Fibroblast of the aortic adventitia (primary cell): ENCODE measurements at places on chromosomes 4 and X. TPM values are rescaled to one million over a fixed set of nuclear protein-coding genes. Genes with fewer than 3 reads are reported as not detected.

DNA sequence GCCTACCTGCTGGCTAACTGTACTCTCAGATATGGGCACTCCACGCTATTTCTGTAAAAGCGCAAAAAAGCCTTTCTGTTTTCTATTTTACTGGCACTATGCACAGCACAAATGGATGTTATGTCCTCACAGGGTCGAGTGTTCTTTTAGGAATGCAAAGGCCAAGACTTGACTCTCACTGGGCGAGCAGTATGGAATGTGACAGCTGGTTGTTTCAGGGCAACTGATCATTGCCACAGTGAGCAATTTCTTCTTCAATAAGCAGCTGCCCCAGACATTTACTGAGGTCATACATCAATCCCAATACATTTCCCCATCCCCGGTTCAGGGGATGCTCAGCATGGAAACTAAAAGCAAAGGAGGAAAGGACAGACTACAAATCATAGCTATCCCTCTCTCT lies 58.2 kb downstream of the PDE5A start:
- peak; percentile 42 for DNase-seq

DNA sequence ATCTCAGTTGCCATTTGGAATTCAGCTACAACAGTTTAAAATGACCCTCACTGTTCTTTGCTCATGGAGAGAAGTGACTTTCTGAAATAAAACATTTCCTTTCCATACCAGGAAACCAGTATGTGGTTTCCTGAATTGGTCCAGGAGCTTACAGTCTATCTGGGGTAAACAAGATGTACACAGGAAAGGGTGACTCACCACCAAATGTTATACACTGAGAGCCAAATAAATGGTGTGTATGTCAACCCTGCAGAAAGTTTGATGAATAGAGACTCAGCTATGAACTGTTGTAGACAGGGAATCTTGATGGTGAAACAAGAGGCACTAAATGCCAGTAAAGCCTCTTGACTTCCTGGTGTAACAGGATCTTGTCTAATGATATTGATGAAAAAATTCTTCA lies 100.4 kb downstream of the HS6ST2 start:
- DNase-seq, result no peak

DNA sequence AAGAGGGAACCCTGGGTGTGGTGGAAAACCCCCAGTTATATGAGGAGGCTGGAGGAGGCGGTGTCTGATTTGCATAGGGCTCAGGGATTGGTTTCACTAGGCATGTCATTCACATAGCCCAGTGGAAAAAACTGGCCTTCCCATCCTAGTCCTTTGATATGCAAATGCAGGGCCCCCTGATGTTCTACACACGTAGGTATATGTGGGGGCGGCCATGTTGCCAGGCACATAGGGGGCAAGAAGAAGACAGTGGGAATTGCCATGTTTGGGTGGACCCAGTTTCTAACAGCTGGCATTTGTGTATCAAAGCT lies 34.0 kb upstream of the ENPP6 start:
- no peak for DNase-seq

DNA sequence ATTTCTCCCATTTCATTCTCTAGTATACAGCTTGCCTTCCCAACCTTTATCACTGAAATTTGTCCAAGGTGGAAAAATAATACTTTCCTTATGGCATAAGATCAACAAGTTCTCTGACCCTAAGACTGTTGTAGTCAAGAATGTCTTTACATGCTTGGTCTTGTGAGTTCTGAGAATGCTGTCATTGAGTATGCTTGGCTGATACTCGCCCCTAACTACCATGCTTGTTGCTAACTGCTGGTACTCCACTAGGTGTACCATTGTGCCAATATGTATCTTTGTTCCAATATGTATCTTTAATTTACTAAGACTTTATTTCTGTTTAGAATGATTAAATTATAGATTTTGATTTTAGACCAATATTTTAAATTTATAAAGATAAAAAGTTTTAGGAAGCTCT lies 796.4 kb downstream of the PCDH7 start:
- no peak for DNase-seq

DNA sequence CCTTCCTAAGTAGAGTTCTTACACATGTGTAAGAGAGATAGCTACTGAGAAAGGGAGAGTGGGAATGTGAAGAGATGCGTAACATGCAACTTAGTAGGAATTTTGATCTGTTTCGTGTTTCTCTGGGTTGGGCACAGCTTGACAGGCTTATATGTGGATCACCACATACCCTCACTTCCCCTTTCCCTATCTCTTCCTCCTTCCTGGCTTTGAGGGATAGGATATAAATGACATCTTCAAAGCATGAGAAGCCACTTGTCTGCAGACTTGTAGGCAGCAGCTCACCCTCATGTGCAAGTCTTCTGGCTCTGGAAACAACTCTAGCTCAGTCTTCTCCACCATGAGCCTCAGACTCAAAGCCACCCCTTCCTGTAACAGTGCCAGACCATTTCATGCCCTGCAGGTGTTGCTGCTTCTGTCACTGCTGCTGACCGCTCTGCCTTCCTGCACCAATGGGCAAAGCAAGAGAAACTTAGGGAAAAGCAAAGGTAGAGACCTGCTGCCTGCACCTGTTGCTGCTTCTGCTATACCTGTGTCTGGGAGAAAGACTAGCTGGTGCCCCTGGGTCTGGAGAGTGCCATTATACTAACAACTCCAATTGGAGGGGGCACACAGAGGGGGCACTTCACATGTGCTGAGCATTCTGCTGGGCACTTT lies 5.4 kb upstream of the PF4V1 start:
- DNase-seq, result no peak

- DNase-seq, result peak; percentile 18
Measured at GRCh38 chr4:156252358-156252921, 298.8 kb upstream of the CTSO start.

DNA sequence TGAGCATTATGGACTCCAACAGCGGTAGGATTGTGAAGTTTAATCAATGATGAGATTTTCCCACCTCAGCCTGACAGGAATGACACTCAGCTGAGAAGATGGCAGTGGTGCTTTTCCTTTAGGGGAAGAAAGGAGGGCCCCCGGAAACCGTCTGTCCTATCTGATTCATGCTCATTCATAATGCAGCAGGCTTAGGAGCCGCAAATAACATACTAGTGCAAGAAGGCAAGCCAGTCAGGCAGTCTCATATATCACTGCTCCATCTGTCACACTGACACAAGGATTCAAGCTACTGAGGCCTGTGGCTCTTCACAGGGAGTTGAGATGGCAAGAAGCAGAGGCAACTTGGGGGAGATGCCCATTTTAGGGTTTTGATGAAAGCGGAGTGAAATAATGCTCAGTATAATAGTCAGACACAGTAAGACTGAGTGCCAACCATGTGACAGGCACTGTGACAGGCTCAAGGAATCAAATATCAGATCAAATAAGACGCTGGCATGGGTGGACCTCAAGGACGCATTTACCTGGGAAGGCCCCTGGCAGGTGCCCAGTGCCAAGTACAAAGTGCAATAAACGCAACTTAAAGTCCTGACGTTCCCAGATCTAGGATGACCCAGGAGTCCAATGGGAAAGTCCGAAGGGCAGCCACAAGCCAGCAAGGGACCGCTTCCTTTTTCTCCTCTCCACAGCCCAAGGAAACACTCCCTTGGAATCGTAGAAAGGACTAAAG lies 63.4 kb downstream of the FHDC1 start:
- DNase-seq, result no peak

GRCh38 chrX:134803551-134804183 lies 145.4 kb upstream of the PLAC1 start:
- no peak for DNase-seq

DNA sequence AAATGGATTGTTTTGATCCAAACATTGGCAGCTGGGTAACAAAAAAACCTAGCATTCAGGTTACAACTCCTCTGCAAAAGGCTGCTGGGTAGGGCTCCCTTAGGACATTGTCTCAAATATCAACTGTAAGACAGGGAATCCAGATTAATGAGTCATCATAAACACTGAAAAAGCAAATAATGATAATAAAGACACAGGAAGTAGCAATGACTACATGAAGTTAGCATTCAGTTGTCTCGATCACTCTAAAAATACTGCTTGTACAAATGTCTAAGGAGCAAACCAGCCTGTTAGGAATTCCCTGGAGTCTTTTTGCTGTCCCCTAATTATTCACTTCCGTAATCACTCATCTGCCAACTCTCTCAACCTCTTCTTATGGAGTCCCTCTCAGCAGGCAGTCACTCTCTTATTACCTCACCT lies 259.2 kb downstream of the GPC3 start:
- peak; percentile 20 for DNase-seq

- DNase-seq, result no peak
Measured at GRCh38 chrX:131735127-131735526, 191.3 kb downstream of the OR13H1 start.

- no peak for DNase-seq
Measured at GRCh38 chrX:25344161-25344936, 328.6 kb upstream of the ARX start.

DNA sequence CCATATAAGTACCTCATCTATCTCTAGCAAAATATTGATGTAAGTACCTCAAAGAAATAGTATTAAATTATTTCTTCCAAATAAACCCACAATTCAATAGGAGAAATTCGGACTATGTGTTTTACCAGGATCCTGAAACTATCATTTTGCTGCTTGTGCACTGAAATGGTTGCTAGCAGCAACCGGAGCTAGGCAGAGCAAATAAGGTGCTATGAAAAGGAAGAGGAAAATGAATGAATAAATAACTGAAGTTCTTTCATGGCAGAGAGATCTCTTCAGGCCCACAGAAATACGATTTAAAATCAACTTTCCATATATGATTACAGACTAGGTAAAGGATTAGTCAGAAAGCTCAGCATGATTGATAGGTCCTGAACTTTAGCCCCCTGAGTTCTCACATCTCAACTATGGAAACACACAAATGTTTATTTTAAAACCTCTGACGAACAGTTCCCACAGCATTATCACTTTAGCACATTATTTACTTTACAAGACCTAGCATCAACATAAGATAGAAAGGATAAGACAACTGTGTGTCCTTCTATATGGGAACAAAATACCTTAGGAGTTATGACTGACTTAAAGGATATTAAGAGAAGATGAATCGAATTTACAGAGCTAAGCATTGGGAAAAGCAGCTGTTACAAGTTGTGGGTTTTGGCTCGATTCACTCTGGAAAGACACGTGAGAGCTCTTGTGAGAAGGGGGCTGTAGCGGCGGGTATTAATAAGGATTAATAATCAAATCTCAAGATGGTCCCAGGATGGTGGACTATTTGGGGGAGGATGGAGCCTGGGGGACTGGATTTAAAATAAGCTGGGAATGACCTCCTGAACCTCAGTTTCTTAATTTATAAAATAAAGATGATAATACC lies 104.3 kb downstream of the CORIN start:
- no peak for DNase-seq

- DNase-seq, result no peak
Measured at GRCh38 chr4:6437826-6438238, 34.6 kb downstream of the PPP2R2C start.

DNA sequence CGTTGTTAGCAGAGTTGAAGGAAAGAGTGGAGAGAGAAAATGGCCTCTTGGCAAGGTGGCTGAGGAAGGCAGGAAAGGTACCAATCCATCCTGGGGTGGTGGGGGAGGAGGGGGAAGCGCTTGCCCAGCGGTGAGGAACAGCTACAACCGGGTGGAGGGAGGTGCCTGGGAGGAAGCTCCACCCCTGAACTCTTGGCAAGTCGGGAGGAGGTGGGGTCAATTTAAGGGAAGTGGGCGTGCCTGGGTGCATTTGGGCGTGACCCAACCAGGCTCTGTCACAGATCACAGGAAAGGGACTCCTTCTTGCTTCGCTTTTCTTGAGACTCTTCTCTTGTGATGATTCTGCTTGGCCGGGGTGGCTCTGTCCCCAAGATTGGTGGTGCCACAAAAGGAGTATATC lies 41.7 kb downstream of the BCORL1 start:
- peak; percentile 67 for DNase-seq

GRCh38 chr4:3470244-3471097 lies 7.4 kb downstream of the DOK7 start:
- DNase-seq, result no peak

DNA sequence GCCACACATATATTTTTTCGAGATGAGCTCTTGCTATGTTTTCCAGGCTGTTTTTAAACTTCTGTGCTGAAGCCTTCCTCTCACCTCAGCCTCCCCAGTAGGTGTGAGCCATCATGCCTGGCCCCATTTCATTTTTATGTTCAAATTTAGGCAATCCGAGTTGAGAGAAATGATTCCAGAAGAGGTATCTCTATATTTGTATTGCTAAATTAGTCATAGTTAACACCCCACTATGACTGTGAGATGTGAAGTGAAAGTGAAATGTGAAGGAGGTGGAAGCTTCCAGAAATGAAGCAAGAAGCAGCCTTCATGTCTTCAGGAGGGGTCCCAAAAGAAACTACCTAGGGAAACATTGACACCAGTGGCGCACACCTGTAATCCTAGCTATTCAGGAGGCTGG lies 17.7 kb downstream of the APELA start:
- DNase-seq, result no peak

DNA sequence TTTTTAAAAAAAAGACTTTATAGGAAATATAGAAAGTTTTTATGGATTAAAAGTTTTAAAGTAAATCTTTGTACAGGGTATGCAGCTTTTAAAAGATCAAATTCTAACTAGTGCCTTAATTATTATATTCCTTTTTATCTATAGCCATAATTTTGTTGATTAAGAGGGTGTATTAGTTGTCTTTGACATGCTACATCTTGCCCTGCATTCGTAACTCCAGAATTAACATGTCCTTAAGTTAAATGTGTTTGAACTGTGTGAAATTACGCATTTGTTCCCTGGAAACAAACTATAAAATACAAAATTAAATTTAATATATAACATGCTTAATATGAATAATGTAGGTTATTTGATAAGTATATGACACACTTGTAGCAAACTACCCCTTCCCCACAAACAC lies 66.3 kb downstream of the PTPN13 start:
- DNase-seq, result no peak

- no peak for DNase-seq
Measured at GRCh38 chr4:69697536-69698242, 44.6 kb upstream of the UGT2A1 start.

- DNase-seq, result no peak
Measured at GRCh38 chr4:26337612-26338011, 16.8 kb downstream of the RBPJ start.

- DNase-seq, result peak; percentile 50
Measured at GRCh38 chrX:144946666-144947065, 300.6 kb upstream of the SPANXN1 start.

DNA sequence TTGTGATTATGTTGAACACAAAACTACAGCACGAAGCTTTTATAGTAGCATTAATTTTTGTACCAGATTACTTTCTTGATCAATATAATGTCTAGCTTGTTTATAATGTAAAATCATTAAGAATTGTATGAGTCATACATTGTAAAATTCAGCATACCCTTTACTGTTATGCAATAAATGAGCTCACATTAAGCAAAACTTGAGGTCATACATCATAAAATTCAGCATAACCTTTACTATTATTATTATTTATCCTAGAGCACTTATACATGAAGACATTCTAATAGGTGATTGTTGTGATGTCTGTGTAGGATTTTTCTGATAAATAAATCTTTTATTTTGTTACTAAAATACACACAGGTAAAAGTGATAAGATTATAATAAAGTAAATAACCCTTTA lies 49.4 kb downstream of the DTHD1 start:
- DNase-seq, result no peak

DUSP21 gene
- total RNA-seq, result not detected in 2 replicates

GPAT3 gene
- total RNA-seq, result 10.7 and 15.2 TPM in 2 replicates

G3BP2 gene
- total RNA-seq, result 177 and 407 TPM in 2 replicates

SLITRK2 gene
- total RNA-seq, result not detected in 2 replicates

MAGEC3 gene
- 0.27 TPM in 1 of 2 replicates, not detected in the other for total RNA-seq

FGF2 gene
- total RNA-seq, result 16.3 and 79.5 TPM in 2 replicates

SRP72 gene
- 119 and 202 TPM in 2 replicates for total RNA-seq

CAPN6 gene
- total RNA-seq, result not detected in 2 replicates

NKAP gene
- 5.5 and 6.0 TPM in 2 replicates for total RNA-seq

BMP3 gene
- 0.18 TPM in 1 of 2 replicates, not detected in the other for total RNA-seq

KCND1 gene
- total RNA-seq, result 0.81 and 1.4 TPM in 2 replicates

CSAG2 gene
- not detected in 2 replicates for total RNA-seq

TRIM75 gene
- not detected in 2 replicates for total RNA-seq

STK32B gene
- 4.0 and 5.3 TPM in 2 replicates for total RNA-seq
